ENCODE measurements at places on chromosomes 4 and X.

DNA sequence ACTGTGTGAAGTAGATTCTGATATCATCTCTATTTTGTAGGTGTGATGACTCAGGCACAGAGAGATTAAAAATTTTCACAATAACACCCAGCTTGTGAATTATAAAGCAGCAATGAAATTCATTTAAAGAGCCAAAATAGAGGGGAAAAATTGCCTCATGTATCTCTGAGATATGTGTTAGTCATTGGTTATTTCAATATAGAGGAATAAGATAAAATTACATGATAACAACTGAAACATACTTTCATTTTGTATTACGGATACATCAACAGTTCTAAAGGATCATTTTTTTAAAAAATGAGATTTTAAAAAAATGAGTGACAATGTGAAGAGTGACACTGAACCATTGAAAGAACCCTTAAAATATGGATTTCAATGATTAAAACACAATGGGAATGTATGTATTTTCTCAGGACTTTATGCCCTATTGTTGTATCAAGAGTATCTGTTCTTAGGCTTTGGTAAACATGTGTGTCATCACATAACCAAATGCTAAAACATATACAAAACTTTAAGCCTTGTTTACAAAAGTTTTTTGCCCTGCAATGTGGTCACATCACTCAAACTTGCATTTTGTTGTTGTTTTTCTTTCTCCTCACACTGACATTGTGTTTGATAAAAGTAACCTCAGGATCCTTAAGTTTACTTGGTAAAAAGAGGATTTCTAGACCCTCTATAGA lies 221.3 kb downstream of the ANTXR2 start:
- DNase-seq = no peak

GRCh38 chr4:39541987-39542610 lies 14.9 kb upstream of the UGDH start:
- DNase-seq = no peak

DNA sequence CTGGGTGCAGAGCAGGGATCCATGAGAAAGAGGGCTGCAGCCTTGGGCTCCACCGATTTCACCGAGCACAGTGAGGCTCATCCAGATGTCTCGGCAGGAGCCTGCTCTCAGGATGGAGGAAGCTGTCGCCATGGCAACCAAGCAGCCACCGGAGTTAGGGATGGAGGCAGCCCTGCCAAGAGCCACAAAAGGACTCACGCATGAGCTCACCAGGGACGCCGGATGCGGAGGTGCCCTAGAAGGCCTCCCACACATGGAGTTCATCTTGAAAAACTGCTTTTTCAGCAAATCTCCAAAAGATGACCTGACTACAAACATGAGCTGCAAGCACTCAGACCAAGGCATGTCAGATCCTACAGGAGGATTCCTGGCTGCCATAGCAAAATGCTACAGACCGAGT lies 90.7 kb downstream of the WFS1 start:
- no peak for DNase-seq

GRCh38 chrX:20066968-20067708 lies 49.6 kb downstream of the MAP7D2 start:
- peak; percentile 20 for DNase-seq

DNA sequence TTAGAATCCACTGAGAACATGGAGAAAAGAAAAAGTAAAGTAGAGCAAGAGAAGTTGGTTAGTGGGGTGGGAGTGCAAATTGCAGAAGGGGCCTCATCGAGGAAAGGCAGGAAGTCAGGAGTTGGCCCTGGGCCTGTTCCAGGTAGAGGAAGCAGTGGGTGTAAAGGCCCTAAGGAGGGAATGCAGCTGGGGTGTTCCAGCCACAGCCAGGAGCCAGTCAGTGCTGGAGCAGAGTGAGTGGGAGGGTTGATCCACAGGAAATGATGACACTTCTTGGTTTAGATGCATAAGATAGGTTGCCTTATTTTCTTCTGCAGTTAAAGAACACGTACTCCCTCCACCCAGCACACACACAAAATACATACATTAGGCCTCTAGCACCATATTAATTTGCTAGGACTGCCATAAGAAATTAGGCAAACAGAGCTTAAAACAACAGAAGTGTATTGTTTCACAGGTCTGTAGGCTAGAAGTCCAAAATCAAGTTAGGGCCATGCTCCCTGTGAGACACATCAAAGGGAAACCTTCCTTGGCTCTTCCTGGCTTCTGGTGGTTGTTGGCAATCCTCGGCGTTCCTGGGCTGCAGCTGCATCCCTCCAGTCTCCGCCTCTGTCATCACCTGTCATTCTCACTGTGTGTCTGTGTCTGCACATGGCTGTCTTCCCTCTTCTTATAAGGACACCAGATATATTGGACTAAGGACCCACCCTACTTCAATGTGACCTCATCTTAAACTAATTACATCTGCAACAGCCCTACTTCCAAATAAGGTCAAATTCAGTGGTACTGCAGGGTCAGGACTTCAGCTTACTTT lies 205.9 kb downstream of the AASDH start:
- DNase-seq = no peak

- no peak for DNase-seq
These were observed 76.8 kb downstream of the DCHS2 start for GRCh38 chr4:154414796-154415195.

GRCh38 chrX:46279925-46280313 lies 265.3 kb downstream of the ZNF674 start:
- DNase-seq = no peak

- DNase-seq = no peak
These were observed 2.0 kb downstream of the SMIM14 start for GRCh38 chr4:39636531-39637184.

DNA sequence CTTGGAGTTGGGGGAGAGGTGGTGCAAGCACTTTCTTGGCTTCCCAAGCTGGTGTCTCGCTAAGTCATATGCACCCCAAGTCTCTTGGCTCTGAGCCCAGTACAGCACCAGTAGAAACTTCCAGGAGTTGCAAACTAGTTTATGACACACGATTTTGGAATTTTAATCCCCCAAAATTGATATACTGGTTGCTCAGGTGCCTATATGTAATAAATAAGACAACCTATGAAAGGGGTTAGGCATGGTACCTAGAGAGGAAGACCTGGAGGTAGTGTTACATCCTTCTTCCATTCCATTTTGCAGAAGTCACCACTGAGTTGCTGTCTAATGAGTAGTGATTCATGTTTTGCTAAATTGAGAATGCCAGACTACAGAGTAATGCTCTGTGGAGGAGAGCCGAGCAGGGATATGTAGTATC lies 4.3 kb upstream of the SLC4A4 start:
- DNase-seq = peak; percentile 7

GRCh38 chrX:19225909-19226308 lies 103.6 kb upstream of the ADGRG2 start:
- no peak for DNase-seq

- DNase-seq = no peak
These were observed 57.6 kb downstream of the MAPK10 start for GRCh38 chr4:86302251-86302650.

DNA sequence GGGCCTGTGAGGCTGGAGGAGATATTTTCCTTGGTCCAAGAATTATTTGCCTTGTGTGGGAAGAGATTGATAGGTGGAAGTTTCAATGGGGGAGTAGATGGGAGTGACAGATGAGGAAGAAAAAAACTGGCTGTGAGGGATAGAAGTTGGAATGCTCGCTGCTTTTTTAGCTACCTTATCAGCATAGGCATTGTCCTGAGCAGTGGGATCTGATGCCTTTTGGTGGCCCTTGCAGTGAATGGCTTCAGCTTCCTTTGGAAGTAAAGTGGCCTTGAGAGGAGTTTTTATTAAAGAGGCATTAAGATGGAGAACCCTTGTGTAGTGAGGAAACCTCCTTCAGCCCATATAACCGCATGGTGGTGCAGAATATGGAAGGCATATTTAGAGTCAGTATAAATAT lies 16.0 kb downstream of the KLKB1 start:
- no peak for DNase-seq

GRCh38 chr4:139635966-139636365 lies 29.7 kb upstream of the MGST2 start:
- DNase-seq = no peak

- DNase-seq = no peak
These were observed 165.1 kb downstream of the GPAT3 start for GRCh38 chr4:83701041-83701440.

- no peak for DNase-seq
These were observed 102.1 kb downstream of the ANOS1 start for GRCh38 chrX:8629871-8630270.

DNA sequence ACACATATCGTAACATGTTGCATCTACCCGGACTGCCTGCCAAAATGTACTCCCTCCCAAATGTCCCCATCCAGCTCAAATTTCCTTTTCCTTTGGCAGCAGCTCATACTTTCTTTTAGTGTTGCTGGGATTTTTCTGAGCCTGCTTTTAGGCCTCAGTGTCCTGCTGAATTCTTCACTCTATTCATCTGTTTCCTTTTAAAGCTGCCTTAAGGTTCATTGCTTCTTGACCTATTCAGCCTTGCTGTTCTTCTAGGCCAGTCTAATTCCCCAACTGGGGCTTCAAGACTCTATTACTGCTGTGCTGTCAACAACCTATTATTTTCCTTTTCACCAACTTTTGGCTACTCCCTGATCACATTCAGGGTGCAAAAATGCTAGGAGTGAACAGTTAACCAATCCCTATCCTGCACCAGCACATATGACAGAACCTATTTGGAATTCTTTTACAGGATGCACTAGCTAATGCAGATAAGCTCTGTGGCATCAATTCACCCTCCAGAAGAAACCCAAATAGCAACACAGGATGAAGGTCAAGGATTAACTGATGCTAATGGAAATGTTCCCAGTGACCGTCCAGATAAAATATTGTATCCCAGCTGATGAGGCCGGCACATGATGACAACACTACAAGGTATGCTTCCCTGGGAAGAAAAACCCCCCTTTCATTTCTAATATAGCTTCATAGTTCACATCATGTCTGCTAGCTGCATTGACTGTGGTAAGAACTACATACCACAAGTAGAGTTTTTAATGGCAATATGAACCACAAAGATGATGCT lies 114.7 kb upstream of the TTC29 start:
- DNase-seq = peak; percentile 7

- DNase-seq = no peak
These were observed 29.8 kb upstream of the TMEM150C start for GRCh38 chr4:82591592-82591991.

DNA sequence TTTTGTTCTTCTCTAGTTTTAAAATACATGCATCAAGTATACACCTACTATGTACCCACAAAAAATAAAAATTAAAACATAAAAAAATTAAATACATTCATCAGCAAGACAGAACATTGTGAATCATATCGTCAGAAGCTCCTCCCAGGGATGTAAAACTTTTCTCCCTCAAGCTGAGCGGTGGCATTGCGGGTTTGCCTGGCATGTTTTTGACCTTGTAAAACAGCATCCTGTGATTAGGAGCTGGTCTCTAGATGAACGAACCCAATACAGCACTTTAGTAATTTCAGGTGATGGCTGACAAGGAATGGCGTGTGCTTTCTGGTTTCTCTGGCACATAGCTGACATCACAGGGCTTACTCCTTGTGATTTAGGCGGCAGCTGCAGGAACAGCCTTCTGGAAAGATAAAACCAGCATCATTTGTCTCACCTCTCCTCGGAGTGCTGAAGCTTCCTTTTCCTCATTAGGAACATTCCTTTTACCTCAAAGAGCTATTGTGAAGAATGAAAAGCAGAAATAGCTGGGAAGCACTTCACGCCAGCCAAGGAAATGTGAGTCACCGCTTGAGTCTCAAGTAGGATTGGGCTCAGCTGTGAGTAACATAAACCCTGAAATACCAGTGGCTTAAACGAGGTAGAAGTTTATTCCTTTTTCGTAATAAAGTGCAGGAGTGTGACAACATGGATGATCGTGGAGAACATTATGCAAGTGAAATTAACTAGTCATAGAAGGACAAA lies 44.3 kb downstream of the NYX start:
- peak; percentile 78 for DNase-seq

- DNase-seq = no peak
These were observed 10.7 kb downstream of the C4orf51 start for GRCh38 chr4:145690610-145691009.

- no peak for DNase-seq
These were observed 327.9 kb downstream of the FAT4 start for GRCh38 chr4:125642645-125643044.

DNA sequence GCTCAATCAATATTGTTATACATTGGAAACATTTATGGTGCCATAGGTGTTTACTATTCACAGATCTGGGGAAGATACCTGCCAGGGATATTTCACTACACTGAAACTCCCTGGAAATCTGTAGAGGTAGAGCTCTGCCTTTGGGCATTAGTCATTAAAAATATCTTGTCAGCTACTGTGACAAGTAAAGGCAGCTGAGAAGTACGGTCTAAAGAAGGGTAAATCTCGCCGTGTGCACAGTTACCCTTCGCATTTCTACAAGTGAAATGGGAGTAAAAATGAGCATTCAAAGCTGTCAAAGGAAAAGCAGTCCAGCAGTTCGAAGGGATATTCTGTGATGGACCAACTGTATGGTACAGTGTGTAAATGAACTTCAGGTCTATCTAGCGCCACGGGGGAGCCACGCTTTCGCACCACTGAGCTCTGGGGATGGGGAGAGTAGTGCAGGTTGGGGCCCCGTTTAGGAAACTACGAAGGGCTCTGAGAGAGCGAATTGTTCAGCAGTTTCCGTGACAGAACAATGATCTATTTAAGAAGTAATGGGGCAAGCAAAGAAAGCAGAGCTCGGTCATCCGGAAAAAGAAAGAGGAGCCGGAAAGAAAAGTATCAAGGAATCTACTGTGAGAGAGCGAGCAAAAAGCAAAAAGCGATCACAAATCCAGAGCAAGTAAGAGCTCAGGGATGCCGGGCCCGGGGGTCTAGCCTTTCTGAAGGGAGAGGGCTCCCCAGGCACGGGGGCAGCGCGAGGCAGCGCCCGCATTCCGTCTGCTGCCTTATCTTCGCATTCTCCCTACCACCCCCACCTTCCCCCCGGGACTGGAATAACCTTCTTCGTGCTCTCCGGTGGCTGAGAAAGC lies 646 bp downstream of the TIGD4 start:
- no peak for DNase-seq

GRCh38 chr4:6236816-6237390 lies 32.7 kb upstream of the WFS1 start:
- DNase-seq = no peak

DNA sequence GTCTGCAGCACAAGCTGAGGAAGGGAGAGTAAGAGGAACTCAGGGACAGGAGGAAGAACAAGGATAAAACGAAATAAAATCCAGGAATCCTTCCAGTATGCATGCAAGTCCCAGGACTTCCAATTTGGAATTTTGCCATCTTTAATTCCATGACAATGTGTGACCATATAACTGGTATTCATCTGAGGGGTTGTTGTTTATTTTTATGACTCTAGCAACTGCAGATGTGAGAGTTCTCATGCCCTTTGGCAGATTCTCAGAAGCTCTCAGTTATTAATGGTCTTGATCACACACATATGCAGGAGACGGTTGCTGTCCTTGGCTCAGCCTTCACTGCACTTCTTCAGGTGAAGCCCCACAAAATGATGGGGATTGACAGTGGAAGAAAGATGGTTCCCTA lies 148.2 kb downstream of the SMIM20 start:
- no peak for DNase-seq

GRCh38 chrX:3252744-3253143 lies 93.7 kb downstream of the MXRA5 start:
- no peak for DNase-seq
